Stimulated activated CD8-positive, alpha-beta memory T cell treated with anti-CD3 and anti-CD28 coated beads, Interleukin-7, amount 100 ng/mL, for 48 hours (primary cell): ENCODE measurements at places on chromosomes 3 and 15.

- no peak for DNase-seq
Observed at GRCh38 chr3:193660171-193660570, 67.2 kb downstream of the OPA1 start.

DNA sequence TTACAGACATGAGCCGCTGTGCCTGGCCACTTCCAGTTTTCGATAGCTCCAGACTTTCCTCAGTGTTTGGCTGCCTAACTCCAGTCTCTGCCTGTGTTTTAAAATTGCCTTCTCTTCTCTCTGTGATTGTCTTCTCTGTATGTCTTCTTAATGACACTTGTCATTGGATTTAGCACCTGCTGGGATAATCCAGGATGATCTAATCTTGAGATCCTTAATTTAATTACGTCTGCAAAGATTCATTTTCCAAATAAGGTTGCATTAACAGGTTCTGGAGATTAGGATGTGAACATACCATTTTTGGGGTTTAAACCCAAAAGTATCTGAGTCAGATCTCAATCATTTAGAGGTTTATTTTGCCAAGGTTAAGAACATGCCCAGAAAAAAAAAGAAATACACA is 222.2 kb upstream of the PDZRN3 start:
- DNase-seq: no peak

DNA sequence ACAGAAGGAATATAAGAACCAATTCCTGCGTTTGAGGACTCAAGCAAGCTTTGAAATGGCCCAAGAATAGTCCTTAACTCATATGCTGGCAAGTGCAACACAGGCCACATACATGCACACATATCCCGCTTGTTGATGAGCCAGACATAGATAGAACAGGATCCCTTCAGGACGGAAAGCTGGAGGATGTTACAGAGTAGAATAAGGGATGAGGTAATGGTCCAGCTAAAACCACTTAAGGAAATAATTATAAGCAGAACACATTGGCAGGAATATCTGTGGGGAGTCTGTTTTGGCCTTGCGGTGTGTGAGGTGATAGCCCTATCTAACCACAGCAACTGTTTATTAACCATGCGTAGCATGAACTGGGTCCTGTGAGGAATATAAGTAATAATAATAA is 25.0 kb downstream of the SCG3 start:
- DNase-seq: no peak

- no peak for DNase-seq
Observed at GRCh38 chr3:87423336-87423735, 147.0 kb upstream of the POU1F1 start.
